ENCODE measurements at places on chromosomes 5 and 9.

DNA sequence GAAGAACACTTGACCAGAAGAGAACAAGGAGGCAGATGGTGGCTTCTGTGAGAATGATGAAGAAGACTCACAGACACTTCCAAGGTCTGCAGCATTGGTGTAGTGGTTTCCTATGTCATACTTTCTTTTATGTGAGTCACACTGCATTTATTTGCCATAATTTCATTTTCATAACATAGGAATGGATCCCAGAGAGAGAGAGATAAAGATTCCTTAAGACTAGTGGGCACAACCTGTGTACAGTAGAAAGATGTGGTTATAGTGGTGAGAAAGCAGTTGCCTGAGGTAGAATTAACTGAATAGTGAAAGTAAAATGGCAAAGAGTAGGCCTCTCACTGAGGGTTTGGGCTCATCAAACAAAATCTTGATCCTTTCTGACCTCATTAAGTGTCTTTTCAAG is 7.6 kb upstream of the CCDC152 start:
- no peak for DNase-seq

- no peak for DNase-seq
These were observed 45.3 kb upstream of the PPP3R2 start for GRCh38 chr9:101639785-101640665.

DNA sequence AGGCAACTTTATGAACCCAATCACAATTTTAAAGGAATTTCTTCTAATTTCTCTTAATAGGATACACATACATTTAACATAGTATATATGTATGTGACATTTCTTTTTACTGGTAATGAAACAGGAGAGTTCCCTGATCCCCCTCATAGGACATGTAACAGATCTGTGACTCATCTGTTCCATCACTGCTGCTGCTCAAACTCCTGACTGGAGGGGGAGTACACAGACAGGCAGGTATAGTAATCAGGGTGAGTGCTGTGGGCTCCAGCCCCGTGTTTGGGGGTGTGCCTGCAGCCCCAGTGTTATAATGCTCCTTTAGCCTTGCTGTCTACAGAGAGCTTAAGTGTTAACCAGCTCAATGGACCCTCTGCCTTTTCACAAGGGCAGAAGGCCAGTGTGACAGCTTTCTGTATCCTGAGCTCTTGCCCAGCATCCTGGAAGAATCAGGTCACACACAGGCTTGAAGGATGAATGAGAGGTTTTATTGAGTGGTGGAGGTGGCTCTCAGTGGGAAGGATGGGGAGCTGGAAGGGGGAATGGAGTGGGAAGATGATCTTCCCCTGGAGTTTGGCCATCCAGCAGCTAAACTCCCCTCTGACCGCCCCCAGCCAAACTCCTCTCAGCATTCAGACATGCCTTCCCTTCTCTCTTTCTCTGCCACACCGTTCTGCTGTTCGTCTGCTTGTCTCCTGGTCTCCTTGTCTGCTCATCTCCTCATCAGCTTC is 161.3 kb downstream of the ZNF608 start:
- DNase-seq = no peak

- DNase-seq = no peak
These were observed 41.2 kb downstream of the RIC1 start for GRCh38 chr9:5670079-5670478.

DNA sequence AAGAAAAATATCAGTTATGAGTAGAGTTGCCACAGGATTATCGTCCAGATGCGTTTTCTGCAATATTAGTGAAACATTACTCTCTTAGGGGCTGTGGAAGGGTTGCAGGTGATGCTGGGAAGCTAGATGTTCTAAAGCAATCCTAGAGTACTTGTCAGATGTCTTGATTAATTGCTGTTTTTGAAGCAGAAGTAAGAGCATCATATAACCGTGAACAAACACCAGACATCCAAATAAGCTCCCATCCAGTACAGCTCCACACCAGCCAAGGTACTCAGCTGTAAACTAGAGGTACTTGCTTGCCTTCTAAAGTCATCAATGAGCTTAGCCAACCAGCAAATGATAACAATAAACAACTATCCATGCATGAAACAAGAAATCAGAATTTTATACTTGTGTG is 131.1 kb downstream of the ST8SIA4 start:
- DNase-seq = no peak

GRCh38 chr5:23216345-23216744 is 291.1 kb upstream of the PRDM9 start:
- no peak for DNase-seq

DNA sequence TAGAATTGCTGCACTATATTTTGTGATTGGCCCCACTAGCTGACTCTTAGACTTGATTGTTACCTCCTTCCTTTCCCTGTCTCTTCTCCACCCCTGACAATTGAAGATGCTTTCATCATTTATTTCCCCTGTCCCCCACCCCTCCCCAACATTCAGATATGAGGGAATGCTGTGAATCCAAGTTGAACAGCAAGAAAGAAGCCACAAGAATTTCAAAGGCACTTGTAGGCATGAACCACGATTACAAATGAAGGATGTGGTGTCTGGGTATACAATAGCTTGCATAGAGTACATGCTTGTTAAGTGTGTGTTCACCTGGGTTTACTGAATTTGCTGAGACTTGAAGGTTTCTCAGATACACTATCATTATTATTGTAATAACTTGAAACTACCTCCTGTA is 78.3 kb upstream of the TRIO start:
- no peak for DNase-seq

DNA sequence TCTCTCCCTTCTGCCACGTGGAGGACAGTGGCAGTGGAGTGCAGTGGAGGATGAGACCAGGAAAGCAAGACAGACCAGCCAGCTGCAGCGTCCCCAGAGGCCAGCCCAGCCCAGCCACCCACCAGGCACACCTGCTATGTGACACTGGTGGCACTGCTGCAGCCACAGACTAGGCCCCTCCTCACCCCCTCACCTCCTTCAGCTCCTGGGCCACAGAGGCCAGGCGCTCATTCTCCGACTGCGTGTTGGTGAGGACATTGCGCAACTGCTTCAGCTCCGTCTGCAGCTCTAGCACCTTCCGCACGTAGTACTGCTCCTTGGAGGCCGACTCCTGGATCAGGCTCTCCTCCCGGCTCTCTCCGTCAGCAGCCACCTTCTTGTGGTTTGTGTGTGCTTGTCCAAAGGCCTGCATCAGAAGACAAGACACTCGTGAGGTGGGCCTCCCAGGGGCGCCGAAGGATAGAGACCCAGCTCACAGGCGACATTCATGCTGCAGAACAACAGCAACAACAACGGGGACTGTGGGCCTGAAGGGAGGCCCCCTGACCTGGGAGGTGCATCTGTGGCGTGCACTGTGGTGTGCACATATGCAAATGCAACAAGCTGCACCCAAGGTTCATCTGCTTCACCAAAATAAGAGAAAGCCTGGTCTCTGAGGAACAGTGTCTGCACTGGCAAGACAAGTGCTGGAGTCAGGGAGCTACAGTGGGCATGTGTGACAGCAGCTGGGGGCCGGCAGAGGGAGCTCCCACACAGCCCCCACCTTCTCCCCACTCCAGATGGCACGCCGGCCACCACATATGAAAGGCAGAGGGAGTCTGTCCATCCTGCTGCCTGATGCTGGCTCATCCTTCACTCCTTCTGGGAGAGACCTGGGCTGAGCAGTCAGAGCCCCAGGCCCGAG is 35.5 kb downstream of the BICD2 start:
- DNase-seq = peak; percentile 51

DNA sequence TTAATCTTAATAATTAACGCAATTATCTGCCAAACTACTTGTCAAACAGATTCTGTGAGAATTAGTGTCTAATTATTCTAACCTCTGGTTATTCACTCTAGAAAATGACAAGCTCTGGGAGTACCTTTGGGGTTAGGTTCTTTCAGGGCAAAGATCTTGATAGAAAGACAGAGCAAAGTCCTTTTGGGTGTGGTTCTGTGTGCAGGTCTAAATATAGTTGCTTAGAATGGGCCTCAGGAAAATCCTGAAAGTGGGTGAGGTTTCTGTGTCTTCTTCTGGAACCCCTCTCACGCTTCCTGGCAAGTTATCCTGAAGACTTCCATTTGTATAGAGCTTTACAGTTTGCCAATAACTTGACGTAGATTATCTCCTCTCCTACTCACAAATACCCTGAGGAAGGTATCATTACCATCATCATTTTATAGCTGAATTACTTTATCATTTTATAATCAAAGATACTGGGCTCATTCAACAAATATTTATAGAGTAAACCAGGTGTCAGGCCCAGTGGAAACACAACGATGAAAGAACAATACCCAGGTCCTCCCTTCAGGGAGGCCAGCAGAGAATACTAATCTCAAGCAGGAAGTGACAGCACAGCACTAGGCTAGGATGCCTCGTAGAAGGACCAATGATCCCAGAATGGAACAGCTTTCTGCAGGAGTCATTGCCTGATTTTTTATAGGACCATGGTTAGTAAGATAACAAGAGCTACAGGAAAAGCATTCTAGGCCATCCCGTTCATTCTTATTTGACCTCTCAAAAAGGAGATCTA is 27.6 kb upstream of the LHFPL2 start:
- no peak for DNase-seq

DNA sequence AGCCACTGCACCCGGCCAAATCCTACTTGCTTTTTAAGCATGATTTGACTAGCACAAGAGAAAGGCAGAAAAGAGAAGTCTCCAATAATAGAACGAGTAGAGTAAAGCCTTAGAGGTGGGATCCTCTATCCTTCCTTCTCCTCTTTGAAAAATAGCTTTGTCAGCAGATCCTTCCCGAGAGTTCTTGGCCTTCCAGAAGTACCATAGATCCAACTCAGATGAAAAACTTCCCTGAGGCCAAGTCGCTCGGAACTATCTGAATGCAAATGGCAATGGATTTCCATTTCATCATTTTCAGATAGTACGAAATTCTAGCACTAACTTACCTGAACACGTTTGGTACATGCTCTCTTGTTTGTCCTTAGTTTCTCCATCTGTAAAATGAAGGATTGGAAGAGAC is 52.0 kb upstream of the SLIT3 start:
- DNase-seq = no peak

GRCh38 chr9:127058645-127059021 is 63.8 kb downstream of the ANGPTL2 start:
- DNase-seq = no peak

- DNase-seq = no peak
These were observed 3.0 kb downstream of the ACTL7A start for GRCh38 chr9:108865037-108865436.

- DNase-seq = peak; percentile 66
These were observed 80.1 kb downstream of the F2RL2 start for GRCh38 chr5:76542887-76543690.

DNA sequence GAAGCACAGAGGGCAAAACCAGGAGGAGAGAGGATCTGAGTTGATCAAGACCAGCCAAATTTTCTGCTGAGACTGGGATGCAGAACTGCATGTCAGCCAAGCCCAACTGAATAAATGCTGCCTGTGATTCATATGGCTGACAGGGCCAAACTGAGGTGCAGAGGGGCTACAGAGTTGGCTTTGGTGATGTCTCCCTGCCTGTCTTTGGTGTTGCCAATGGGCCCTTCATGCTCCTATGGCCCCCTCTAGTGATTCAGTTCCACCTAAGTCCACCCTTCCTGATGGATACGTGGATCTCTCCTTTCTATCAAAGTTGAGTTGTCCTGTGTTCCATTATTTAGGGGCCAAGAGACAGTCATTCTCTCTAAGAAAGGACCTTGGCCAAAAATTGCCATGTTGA is 163.6 kb upstream of the TLE4 start:
- no peak for DNase-seq

- no peak for DNase-seq
These were observed 9.6 kb downstream of the ENG start for GRCh38 chr9:127844821-127845359.

GRCh38 chr9:27929841-27930240 is 356.6 kb upstream of the C9orf72 start:
- DNase-seq = no peak

DNA sequence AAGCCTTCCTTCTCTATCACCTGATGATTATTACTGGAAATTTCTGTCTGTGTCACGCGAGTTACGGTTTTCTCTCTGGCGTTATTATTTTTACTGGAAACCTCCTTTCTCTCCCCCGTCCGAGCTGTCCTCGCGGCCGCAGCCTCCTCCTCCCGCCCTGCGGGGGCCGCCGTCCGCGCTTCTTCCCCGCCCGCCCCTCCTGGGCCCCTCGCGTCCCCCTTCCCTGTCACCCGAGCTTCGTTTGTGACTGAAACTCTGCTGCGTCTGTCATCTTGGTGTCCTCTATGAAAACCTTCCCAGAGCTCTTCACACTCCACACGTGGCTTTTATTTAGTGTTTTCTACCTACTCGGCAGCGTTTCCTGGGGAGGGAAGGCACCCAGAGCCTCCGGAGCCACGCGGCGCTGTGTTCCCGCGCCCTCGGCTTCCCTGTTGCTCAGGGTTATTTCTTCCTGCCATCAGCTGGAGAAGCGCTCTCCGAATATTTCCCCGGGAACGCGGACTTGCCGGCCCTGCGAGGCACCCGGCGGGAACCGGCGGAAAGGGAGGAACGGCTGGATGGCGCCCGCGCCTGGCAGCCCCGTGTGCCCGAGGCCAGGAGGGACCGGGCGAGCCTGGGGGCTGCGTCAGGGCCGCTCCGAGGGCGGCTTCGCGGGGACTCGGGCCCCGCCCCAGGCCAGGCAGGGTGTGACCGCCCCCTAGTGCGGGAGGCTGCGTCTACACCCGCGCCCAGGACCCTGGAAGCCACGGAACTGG is 33.9 kb downstream of the TRIP13 start:
- DNase-seq = no peak

DNA sequence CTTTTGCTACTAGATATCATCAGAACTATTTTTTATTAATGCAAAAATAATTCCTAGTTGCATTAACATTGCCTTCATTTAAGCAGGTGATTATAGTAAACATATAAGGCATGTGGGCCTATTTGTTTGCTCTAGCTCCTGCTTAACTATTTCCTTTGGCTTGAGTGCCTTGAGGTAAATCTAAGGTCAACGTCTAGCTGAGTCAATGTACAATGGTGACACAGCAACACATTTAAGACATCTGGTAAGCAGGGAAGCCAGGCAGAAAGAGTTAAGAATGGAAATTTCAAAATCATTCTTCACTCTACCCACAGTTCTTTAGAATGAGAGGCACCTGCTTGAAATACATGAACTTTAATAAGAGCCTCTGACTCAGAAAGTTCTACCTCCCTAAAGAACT is 111.9 kb upstream of the FST start:
- no peak for DNase-seq

GRCh38 chr5:151935135-151935695 is 10.6 kb upstream of the GLRA1 start:
- no peak for DNase-seq

- DNase-seq = no peak
These were observed 215.5 kb downstream of the TMEM167A start for GRCh38 chr5:82861701-82862100.
